BJ (cell line): ENCODE measurements at places on chromosomes 6 and 20.

GRCh38 chr6:13419422-13420195 is 67.8 kb downstream of the GFOD1 start:
- DNase-seq, result no peak

DNA sequence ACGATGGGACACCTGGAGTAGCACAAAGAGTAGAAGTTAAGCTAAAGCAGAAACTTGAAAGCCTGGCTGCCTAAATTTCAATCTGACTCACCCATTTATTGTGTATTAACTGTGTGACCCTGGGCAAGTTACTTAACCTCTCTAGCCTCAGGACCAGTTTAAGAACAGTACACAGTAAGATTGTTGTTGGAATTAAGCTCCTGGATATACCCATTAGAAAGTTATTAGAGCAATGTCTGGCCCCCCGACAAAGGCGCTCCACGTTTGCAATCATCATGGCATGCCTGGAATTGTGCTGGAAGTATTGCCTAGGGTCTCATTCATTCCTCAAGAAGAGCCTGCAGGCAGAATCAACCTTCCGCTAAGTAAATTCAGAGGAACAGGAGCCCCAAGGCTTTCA is 1.4 kb downstream of the SDC4 start:
- no peak for DNase-seq

- DNase-seq, result no peak
Observed at GRCh38 chr6:15244620-15245360, 1.1 kb upstream of the JARID2 start.

DNA sequence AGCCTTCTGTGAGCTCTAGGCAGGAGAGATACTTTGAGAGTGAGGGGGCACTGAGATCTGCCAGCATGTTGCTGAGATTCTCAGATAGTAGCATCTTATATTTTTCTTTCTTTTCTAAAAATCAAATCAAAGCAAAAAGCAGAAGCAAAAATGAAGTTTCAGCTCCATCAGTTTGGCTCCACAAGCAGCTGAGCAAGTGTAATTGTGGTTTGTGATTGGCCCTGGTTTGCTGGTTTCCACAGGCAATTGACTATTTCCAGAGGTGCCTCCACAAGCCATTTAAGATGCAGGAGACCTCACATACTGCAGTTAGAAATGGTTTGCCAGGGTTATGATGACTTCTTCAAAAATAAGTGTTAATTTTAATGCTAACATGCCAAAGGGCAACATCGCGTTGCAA is 4.3 kb downstream of the SLC35D3 start:
- no peak for DNase-seq

GRCh38 chr6:146968041-146968760 is 236.0 kb upstream of the STXBP5 start:
- peak; percentile 36 for DNase-seq

GRCh38 chr20:17664025-17664633 is 17.9 kb downstream of the RRBP1 start:
- DNase-seq, result no peak
